ENCODE measurements at places on chromosomes 5 and 9.
A peak's percentile ranks its signal among the peaks of the same experiment; 100 is the strongest.

GRCh38 chr5:151964471-151964870 lies 39.8 kb upstream of the GLRA1 start:
- no peak for DNase-seq

DNA sequence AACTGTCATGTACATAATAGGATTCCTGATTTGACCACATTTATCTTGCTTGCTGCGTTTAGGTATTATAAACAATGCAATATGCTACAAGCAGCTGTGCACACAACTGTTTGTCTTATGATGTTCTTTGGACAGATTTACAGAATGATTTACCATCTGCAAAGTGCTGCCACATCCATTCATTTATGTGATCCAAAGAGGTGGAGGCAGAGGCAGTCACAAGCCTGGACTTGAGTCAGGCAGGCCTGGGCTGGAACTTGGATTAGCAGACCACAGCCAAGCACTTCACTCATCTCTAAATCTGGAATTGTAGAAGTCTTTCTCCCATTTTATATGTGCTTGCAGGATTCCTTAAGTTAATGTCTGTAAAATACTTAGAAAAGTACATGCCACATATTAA lies 149.0 kb downstream of the INSYN2B start:
- no peak for DNase-seq

- DNase-seq: no peak
Measured at GRCh38 chr9:5580650-5581049, 48.3 kb upstream of the RIC1 start.

DNA sequence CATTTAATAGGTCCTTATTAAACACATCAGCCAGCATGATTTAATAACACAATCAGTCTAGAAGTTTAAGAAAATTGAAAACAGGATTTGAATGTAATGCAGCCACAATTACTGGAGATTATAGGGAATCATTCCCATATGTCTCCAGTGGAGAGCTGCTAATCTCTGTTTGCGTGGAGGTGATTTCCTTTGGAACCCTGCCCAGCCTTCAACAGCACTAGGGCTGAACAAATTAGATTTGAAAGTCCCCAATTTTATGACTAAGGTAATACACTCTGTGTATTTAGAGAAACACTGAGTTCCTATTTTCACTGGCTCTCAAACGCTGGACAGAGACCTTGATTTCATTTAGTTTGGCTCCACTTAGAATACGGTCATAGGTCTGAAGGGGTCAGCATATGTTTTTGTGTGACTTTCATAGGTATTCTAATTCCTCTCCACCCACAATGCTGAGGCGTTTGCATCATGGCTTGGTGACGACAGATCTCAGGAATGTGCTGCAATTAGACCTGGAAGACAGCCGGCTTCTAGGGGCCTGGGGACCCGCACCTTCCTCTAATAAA lies 508.3 kb downstream of the EBF1 start:
- no peak for DNase-seq

- no peak for DNase-seq
Measured at GRCh38 chr9:14270358-14271092, 43.4 kb downstream of the NFIB start.

DNA sequence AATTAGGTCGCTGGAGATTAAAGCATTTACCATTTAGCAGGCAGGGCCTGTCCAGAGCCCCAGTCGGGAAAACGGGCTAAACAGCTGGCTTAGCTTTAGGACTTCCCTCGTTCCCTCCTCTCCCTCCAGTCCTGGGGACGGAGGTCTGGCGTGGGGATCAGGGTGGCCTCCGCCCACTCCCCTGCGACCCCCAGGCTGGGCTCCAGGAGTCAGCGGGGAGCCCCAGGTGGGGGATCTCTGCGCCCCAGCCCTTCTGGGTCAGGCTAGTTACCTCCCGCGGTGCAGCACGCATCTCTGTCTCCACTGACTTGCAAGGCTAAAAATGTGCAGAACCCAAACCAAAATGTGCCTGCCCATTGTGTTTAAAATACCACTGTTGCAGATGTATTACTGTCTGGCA lies 16.2 kb upstream of the CAMSAP1 start:
- DNase-seq: no peak

DNA sequence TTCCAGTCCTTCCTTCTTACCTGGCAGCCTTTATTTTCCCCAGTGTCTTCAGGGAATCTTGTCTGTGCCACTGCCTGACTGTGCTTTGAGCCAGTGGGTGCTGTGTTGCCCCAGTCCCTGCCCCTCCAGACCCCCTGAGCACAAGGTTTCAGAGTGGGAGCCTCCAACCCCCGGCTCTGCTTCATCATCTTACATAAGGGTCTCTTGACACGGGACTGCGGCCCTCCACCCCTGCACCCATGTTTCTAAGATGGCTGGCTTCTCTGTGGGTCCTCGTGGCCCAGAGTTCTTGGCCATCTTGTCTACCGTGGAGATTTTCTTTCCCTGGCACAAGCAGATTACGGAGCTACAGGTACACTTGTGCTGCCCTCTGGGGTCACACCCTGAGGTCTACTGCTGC lies 194.1 kb downstream of the CACNA1B start:
- DNase-seq: no peak

- no peak for DNase-seq
Measured at GRCh38 chr5:168286386-168286785, 5.1 kb upstream of the WWC1 start.

GRCh38 chr9:6900440-6900883 lies 142.7 kb downstream of the KDM4C start:
- DNase-seq: no peak

GRCh38 chr9:124291801-124292396 lies 34.1 kb downstream of the NEK6 start:
- peak; percentile 13 for DNase-seq

- no peak for DNase-seq
Measured at GRCh38 chr5:143890487-143890886, 78.5 kb downstream of the HMHB1 start.

DNA sequence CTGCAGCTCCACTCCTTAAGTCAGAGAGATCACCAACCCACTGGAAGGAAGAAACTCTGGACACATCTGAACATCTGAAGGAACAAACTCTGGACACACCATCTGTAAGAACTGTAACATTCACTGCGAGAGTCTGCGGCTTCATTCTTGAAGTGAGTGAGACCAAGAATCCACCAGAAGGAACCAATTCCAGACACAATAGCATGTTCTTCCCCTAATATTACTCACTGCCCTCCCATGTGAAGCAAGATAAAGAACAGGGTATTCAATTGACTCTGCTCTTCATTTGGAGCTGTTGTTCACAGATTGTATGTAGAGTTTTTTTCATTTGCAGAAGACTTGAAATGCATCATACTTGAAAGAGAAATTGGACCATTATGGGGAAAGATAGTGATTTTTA lies 10.8 kb downstream of the SAXO1 start:
- no peak for DNase-seq

GRCh38 chr5:9626955-9627354 lies 3.2 kb downstream of the TAS2R1 start:
- no peak for DNase-seq

DNA sequence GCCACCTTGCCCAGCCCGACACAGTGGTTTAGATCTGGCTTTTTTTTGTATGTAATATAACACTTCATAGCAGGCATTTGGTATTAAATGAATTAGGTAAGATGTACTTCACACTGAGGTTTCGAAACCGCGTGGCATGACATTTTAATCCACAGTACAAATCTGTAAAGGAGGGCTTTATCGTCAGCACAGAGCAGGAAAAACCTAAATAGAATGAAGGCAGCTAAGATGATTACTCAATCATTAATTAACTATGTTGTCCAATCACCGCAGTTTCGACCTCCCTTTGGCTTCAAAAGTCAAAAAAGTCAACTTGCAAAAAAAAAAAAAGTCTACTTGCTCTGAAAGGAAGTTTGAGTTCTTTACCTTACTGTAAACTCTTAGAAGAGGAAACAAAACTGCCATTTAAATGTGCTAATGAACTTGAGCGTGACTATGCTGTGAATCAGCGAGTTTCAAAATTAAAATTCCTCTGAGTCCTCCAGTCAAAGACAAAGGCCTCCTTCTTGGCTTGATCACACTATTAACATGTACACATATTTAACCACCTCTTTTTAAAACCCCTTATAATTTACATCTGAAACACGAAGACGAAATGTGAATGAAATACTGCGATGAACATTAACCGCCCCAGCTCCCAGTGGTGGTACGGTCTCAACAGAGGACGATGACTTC lies 698 bp upstream of the SEC24A start:
- no peak for DNase-seq

GRCh38 chr5:65041296-65042158 lies 272.8 kb downstream of the CWC27 start:
- no peak for DNase-seq

DNA sequence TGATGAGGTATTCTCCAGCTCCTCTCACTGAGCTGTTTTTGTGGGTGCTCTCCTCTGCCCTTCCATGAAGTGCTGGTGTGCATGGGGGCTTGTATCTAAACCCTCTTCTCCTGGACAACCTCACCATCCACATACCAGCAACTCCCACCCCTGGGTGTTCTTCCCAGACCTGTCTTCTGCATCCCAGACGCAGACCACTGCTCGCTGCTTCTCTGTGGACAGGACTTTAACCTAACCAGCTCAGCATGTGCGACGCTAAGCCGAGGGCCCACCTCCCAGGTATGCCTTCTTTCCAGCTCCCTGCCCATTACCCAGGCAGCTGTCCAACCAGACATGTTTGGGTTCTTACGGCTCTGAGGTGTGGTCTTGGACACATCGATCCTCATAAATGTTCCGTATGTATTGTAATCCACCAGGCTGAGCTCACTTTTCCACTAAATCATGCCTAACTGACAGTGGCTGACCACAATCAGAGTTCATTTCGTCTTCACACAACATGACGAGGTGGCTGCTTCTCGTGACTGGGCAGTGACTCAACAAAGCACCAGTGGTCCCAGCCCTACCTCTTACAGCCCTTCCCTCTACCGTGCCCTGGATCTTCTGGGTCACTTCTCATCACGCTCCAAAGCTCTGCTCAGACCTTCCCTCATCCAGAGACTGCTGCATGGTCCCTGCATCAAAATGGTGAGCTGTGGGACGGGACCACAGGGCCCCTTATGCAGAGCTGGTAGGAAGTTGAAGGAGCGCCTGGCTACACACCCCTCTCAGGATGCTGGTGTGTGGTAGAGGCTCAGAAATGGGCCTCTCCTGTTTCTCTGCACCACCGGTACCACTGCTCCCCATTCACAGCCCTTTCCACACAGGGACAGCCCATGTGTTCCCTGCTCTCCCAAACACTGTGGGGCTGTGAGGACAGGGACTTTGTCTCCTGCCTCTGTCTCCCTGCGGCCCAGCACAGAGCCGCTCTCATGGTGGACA lies 9.6 kb upstream of the PTGES2 start:
- DNase-seq: no peak

- DNase-seq: no peak
Measured at GRCh38 chr5:110269478-110270142, 456.9 kb downstream of the TMEM232 start.

DNA sequence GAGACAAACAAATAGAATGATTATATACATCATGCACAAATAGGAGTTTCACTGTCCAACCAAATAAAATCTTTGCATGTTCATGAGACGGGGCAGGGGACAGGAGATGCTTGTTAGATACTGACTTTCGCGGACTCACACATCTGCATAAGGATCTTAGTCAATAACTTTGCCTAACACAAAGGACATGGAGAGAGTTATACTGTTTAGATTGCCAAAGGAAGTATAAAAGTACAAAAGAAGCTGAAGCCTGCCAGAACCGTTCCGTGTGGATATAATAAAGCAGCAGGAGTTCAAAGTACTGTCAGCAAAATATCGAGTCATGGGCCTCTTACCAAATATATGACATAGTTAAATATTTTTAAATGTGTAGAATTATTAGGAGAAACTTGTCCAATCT lies 1148.4 kb downstream of the EFNA5 start:
- no peak for DNase-seq

GRCh38 chr5:100827481-100827889 lies 75.6 kb downstream of the ST8SIA4 start:
- DNase-seq: no peak

DNA sequence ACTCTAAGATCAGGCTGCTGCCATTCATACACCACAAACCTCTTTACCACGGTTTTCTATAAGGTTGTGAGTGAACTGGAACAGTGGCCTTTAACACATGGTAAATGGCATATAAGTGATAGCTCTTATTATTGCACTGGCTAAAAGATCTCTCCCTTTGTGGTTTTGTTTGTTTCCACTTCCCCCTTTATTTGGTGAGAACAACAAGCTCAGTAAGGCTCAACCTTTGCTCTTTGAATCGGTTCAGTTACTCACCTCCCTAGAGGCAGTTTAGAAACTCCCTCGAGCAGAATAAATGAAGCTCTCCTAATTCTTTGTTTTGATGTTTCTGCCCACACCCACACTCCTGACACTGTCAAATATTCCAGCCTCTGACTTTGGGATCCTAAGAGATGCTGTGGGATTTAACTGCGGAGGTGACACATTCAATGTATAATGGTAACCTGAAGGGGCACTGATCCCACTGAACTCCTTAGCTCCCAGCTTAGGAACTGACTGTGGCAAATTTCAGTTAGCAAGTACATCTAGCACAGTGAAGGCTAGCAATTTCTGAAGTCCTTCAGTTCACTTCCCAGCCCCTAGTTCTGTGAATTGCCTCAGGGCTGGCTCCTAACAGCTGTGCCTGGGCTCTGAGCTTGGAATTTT lies 22.5 kb upstream of the RAD23B start:
- no peak for DNase-seq

DNA sequence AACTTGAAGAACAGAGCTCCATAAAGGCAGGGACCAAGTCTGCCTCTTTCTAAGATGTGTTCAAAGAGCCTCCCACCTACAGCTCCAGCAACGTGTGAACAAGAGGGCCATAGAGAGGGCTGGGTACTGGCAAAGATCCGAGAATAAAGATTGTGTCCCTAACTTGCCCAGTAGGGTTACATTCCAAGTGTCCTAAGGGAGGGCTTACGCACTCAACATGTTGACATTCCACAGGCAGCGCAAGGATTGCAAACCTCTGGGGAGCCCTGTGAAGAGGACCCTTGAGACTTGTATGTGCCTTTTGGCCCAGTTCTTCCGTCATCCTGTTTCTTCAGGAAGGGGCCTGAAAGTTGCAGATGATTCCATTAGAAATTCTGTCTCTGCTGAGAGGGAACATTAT lies 48.2 kb upstream of the ENTREP1 start:
- no peak for DNase-seq

DNA sequence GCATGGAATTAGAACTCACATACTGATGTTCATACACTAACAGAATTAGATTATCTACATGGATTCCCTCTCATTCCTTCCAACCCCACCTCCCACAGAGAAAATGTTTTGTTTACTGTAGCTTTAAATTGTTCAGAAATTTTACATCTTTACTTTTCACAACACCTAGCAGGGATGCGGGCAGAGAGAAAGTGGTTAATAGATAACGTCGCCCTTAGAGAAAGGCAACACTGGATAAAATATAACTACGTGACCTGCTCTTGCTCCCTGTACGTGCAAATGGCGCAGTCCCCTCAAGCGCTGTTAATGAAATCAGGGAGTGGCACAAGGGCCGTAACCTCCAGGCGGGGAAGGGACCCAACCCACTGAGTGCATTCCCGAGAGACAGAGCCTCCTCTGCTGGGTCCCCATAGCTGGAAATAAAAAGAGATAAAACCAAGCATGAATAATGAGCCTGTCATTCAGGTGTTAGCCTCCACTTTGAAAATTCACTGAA lies 125.3 kb upstream of the DAPK1 start:
- DNase-seq: no peak

GRCh38 chr5:170478306-170478705 lies 25.5 kb upstream of the KCNIP1 start:
- DNase-seq: no peak
